ENCODE measurements at places on chromosomes 2 and 18. TPM values are rescaled to one million over a fixed set of nuclear protein-coding genes. Genes with fewer than 3 reads are reported as not detected.

Gene AGFG1
- total RNA-seq, result 153 TPM

DNA sequence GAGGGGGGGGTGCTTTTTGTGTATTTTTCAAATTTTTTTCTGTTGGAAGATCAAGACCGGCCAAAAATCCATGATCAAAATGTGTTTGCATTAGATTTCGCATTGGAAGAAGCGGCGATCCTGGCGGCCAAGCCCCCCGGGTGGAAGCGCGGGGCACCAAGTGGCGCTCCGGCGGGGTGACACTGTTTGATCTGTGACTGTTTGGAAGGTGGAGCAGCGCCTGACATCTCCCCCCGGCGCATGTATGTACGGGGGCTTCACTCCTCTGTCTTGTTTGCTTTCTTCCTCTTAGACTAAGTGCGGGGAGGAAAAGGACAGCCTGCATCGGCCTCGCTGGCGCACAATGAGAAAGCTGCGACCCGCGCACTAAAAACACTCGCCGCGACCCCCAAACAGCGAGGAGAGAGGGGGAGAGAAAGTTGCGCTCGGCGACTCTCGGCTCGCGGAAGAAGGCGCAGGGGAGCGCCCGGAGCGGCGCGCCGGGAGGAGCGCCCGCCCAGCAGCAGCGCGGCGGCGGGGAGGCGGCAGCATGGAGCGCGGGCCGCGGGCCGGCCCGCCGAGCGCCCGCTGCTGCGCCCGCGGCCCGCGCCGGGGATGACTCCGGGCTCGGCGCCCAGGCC, 515 bp downstream of the TSHZ1 start:
- DNase-seq, result no peak

GRCh38 chr2:153227981-153228380, 250.6 kb downstream of the RPRM start:
- DNase-seq, result no peak

DNA sequence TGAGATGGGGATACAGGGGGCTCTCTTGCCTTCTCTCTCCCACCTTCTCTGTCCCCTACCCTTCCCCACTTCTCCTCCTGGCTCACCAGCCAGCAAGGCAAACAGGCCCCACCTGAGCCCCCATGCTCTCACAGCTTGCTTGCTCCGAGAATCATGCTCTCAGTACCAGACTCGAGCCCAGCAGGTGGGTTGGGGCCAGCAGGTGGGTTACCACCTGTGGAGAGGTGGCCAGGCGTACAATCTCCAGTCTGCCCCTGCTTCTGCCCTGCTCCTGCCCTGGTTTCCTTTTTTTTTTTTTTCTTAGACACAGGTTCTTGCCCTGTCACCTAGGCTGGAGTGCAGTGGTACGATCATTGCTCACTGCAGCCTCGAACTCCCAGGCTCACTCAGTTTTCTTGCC, 214.5 kb downstream of the SH3RF3 start:
- no peak for DNase-seq

- no peak for DNase-seq
Measured at GRCh38 chr2:81513328-81513727, 1208.8 kb upstream of the LRRTM1 start.

GRCh38 chr2:128442053-128442751, 123.5 kb upstream of the HS6ST1 start:
- DNase-seq, result no peak

- no peak for DNase-seq
Measured at GRCh38 chr2:237184192-237184918, 98.7 kb downstream of the COPS8 start.

DNA sequence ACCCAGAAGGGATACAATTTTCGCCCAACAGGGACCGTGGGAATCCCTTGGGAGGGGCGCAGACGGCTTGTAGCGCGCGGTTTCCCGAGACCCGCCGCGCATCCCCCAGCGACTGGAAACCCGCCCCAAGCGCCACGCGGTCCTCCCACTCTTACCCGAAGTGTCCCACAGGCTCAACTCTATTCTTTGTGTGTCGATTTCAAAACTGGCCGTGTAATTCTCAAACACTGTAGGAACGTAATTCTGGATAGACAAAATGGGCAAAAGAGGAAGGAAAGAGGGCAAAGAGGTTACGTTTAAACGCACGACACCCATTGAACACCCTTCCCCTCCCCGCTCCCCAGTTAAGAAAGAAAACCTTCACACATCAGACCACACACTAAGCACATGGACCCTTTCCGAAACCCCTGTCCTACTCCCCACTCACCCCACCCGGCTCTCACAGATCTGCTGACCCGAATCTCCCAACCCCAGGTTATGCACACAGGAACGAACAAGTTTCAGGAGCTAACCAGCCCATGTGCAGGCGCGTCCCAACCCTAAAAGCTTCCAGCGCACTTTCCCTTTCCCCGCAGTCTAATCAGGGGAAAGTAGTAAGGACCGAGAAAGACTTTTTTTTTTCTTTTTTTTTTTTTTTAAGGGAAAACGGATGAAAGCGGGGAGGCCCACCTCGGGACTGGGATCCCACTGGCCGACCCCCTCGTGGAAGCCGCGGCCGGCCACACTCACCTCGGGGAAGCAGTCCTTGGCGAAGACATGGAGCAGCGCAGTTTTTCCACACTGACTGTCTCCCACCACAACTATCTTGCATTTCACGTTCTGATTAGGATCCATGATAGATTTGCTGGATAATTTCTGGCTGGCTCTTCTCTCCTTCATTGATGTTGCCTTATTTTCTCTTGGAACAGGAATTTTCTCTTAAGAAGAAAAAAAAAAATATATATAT, 655 bp downstream of the RND3 start:
- DNase-seq, result peak; percentile 66

DNA sequence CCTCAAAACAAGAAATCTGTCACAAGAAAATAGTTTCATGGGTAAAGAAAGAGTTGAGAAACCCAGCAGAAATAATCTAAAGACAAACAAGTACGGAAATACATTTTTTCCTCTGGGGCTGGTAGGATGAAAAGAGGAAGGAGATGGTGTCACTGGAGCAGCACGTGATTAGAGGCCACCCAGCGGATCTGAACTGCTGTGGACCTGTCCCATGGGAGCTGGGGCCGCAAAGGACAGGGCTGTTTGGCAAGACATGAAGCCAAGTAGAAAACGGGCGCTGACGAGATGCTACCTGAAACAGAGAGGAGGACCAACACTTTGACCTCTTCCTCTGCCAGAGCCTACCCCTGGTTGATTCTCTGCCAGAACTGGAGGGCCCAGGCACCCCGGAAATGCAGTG, 295.4 kb upstream of the ATP5MC3 start:
- DNase-seq, result no peak

DNA sequence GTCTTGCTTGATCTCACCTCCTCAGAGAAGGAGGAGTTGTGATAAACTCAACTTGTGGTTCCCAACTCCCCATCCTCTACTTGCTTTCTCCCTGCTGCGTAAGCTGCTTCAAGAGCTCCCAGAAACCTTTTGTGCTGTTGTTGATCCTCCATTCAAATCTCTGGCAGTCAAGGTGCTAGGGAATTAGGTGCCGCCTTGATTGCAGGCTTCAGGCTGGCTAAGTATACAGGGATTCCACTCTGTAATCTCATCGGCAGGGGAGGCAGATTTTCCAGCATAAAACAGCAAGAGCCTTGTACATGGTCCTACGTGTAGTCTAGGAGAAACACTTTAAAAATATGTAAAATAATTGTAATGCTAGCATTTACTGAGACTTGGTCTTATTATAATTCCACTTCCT, 116.2 kb upstream of the DDX18 start:
- no peak for DNase-seq

Gene RAPGEF4
- 1.5 TPM for total RNA-seq

Gene RANBP2
- 94.3 TPM for total RNA-seq

Gene CNRIP1
- 7.6 TPM for total RNA-seq

DNA sequence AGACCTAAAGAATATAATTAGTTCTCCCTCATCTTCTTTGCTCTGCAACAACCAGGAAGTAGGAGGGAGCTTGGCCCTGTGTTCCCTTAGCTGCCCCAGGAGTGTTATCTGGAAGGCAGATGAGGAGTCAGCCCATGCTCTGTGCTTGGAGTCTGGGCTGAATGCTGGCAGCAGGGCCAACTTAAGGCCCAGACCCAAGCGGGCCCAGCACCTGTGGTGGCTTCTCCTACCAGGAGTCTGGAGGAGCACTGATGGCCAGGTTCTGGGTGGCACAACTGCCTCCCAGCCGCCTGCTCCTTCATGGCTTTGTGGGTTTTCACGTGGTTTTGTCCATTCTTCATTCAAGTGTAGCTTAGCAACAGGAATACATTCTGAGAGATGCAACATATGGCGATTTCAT, 1910.7 kb upstream of the LRRTM1 start:
- no peak for DNase-seq

DNA sequence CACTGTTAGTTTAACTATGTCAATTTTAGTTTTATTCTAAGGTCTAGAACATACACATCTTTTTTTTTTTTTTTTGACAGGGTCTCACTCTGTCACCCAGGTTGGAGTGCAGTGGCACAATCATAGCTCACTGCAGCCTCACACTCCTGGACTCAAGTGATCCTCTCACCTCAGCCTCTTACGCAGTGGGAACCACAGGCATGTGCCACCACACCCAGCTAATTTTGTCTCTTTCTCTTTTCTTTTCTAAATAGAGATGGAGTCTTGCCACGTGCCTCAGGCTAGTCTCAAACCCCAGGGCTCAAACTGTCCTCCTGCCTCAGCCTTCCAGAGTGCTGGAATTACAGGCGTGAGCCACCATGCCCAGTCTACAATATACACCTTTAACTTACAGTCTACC, 69.5 kb upstream of the CHRNA1 start:
- DNase-seq, result no peak

Gene ALPG
- not detected for total RNA-seq

Gene CHRNG
- total RNA-seq, result 697 TPM

- no peak for DNase-seq
Measured at GRCh38 chr18:70194227-70194890, 11.1 kb downstream of the RTTN start.

- no peak for DNase-seq
Measured at GRCh38 chr2:8367833-8368232, 314.0 kb upstream of the ID2 start.

DNA sequence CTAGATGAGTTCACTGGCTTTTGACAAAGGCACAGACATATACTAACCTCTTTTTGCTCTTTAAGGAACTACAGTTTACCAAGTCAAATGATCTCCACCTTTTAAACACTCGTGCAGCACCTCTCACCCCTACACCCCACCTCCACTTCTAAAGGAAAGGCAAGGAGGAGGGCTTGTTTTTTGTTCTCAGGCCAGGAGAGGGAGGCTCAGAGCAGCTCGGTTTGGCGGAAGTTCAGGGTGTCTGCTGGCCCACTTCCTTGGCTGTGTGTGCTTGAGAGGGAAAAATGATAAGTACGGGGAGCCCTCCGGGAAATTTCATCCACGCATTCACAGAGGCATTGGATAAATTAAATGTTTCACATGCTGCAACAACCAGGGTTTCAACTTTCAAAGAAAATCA, 667.9 kb downstream of the BCL11A start:
- no peak for DNase-seq

GRCh38 chr2:65638443-65638842, 206.0 kb upstream of the SPRED2 start:
- no peak for DNase-seq

Gene EVX2
- total RNA-seq, result not detected

Gene TGFA
- 0.19 TPM for total RNA-seq

Gene VSNL1
- 2.1 TPM for total RNA-seq

DNA sequence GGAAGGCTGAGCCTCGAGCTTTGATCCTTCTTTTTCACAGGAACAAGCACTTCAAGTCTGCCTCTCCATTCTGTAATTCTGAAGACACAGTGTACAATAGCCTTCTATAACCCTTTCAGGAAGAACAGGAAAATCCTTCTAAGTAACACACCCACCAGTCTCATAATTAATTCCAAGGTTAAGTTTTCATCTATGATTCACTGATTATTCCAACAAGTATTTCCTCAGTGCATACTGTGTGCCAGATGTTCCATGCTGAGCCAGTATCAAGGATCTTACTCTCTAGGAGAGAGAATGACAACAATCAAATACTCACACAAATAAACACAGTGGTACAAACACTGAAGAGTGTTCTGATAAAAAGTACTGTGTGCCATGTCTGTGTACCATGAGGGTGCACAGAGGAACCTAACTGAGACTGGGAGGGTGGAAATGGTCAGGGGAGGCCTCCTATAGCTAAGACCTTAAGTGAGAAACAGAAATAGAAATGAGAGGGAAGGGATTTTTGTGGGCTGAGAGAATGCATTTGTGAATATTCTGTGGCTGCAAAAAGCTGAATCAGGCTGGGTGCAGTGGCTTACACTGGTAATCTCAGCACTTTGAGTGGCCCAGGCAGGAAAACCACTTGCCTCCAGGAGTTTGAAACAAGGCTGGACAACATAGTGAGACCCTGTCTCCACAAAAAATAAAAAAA, 7.3 kb upstream of the MTLN start:
- DNase-seq, result peak; percentile 64

DNA sequence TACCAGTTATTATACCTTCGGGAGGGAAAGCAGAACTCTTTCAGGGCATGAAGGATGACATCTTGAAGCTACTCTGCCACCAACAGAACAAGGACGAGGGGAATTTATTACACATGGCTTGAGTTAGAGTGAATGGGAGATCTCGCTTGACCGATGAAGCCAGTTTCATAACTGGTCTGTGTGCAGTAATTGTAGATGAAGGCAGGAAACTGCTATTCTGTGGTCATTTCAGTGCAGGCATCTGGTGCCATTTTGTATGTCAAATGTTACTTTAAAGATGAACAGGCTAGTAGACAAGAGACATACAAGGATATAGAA, 20.5 kb downstream of the GREB1 start:
- DNase-seq, result no peak

GRCh38 chr2:188798159-188798558, 176.0 kb upstream of the COL3A1 start:
- DNase-seq, result peak; percentile 51

DNA sequence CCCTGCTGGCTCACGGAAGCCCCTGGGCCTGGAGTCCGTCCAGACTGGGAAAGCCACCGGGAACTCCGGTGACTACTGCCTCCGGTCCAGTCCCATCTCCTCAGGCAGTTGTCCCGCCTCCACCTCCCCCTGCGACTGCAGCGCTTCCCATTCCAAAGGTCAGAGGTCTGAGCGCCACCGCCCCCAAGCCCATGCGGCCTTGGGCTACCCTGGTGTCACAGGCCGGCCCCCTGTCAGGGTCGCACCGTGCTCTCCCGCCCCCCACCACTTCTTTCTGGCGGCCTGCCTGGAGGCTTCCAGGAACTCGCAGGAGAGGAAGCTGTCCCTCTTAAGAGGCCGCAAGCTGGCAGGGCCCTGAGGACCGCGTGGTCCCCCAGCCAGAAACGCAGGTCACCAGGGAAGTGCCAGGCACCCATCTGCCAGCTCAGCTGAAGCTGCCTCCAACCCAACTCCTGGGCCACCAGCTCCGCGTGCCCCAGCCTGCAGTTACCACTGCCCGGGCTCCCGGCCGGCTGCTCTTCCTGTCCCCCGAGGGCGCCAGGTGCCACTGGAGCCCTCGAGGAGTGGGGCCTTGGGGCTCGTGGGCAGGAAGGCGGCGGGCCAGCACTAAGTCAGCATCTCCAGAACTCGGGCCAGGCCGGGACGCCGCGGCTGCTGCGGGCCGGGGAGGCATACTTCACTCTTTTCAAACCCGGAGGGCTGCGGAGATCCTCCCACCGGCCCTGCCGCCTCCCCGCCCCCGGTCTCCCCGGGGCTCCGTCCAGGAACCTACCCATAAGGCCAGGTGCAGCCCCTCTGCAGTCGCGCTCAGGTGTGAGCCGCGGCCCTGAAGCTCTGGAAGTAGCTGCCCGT, 83.3 kb upstream of the POMC start:
- DNase-seq, result peak; percentile 39
